CD4-positive, alpha-beta T cell treated with Interleukin-2 at 100 ng/mL for 4 hours (primary cell): ENCODE measurements at places on chromosomes 11 and 22.
A peak's percentile ranks its signal among the peaks of the same experiment; 100 is the strongest.

- DNase-seq, result no peak
Measured at GRCh38 chr11:126197277-126197939, 14.0 kb downstream of the RPUSD4 start.

DNA sequence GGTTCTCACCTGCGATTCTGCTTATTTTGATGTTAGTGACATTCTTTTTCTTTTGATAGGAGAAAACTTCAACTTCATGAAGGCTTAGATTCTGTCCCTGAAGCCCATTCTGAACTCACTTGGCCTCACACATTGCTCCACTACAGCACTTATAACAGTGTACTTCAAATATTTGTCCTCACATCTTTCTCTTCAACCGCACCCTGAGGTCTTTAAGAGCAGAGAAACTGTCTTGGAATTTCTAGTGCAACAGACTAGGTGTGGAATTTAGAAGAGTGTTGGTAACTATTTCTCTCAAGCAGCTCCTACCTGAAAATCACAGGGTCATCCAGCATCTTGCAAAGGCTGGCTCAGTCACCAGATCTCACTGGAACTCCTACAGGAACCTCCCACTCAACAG is 7.8 kb downstream of the MRGPRX3 start:
- DNase-seq, result no peak

DNA sequence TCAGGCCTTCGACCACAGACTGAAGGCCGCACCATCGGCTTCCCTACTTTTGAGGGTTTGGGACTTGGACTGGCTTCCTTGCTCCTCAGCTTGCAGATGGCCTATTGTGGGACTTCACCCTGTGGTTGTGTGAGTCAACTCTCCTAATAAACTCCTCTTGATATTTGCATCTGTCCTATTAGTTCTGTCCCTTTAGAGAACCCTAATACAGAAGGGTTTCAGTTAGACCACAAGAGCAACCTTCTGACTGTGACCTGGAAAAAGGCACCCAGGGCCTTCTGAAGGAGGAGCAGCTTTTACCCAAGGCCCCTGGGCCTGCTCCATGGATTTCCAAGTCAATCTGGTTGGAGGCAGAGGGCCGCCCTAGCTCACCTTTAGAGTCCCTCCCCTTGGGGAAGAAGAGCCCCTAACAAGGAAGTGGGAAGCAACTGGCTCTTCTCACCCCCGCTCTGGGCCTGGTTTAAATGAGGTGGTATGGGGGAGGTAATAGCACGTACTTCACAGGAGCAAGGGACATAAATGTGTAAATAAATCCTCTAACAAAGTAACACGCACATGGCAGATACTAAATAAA is 11.2 kb upstream of the CHST1 start:
- DNase-seq, result no peak

GRCh38 chr22:48748860-48749554 is 1078.7 kb downstream of the BRD1 start:
- DNase-seq, result no peak

DNA sequence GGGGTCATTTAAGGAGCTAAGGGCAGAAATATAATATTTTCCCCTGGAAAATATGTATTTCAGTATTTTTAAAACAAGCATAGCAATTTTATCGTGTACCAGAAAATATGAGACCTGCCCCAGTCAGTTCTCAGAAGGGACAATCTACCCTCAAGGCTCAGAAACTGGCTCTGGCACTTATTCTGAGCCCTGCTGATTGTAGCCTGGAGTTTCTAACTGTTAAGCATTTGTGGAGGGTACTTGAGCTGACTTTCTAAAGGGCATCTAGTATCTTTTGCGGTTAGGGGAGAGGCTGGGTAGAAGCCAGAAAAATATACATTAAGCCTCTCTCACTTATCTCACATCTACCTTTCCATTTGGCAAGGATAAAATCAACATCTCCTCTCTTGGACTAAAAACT is 71.3 kb upstream of the FSHB start:
- no peak for DNase-seq

DNA sequence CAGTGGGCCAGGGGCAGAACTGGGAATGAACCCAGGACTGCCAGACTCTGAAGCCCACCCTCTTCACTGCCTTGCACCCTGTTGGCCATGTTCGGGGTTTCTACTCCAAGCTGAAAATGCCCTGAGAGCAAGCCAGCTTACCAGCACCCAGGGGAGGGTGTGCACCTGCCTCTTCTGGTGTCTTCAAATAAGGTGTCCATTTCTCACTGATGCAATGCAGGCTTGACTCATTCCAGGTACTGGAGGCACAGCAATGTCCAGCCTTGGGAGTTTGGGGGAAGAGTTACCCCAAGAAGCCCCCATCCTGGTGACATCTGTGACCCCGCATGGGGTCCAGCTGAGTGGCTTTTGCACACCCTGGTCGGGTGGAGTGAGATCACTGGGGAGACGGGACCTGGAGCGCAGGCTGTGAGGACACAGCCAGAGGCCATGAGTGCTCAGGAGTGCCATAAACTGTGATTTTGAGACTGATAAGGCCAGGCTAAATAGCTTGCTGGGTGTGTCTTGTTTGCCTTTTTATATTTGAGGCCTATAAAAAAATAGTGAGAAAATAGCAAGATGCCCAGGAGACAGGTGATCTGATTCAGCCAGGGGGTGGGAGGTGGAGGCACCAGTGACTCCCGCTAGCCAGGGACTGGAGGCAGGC is 4.6 kb upstream of the CERK start:
- DNase-seq, result no peak

GRCh38 chr22:41620589-41621098 is at the start of gene DESI1:
Gene DESI1 (minus strand): TSS chr22:41621043. CDS start chr22:41620839, 204 bp downstream.
- DNase-seq, result no peak

DNA sequence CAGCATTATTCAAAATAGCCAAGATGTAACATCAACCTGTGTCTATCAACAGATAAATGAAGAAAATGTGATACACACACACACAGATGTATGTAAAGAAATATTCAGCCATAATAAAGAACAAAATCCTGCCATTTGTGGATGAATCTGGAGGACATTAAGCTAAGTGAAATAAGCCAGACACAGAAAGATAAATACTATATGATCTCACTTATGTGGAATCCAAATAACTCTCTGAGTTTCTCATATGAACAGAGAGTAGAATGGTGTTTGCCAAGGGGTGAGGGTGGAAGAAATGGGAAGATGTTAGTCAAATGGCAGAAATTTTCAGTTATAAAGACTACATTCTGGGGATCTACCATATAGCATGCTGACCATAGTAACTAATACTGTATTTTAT is 224.2 kb downstream of the GUCY1A2 start:
- DNase-seq, result no peak

DNA sequence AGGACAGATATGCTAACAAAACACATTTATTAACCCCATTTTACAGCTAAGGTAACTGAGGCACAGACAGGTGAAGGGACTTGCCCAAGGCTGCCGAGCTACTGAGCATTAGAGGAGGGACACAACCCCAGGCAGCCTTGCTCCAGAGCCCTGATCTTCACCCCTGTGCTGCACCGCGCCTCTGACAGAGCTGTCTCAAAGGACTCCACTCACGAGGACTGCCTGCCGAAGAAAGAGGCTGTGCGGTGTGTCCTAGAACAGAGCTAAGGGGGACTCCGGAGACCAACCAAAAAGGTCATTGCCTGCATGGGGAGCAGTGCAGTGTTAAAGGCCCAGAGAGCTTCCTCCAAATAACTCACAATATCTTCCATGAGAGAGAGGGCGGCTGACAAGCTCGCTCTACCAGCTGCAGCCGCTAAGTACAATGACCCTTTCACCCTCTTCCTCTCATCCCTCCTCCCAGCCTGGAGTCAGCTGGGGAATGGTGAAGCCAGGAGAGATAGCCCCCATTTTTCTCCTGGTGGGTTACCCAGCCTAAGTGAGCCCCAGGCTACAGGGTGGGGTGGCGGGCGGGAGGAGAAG is 119.2 kb downstream of the DSCAML1 start:
- no peak for DNase-seq

GRCh38 chr22:37626144-37626543 is 13.3 kb upstream of the SH3BP1 start:
- no peak for DNase-seq

GRCh38 chr11:111632516-111633220 is 30.4 kb downstream of the SIK2 start:
- no peak for DNase-seq

GRCh38 chr11:73376803-73377629 is 817 bp downstream of the RELT start:
- DNase-seq, result peak; percentile 69

- no peak for DNase-seq
Measured at GRCh38 chr22:23137468-23137867, 4.3 kb downstream of the RSPH14 start.

DNA sequence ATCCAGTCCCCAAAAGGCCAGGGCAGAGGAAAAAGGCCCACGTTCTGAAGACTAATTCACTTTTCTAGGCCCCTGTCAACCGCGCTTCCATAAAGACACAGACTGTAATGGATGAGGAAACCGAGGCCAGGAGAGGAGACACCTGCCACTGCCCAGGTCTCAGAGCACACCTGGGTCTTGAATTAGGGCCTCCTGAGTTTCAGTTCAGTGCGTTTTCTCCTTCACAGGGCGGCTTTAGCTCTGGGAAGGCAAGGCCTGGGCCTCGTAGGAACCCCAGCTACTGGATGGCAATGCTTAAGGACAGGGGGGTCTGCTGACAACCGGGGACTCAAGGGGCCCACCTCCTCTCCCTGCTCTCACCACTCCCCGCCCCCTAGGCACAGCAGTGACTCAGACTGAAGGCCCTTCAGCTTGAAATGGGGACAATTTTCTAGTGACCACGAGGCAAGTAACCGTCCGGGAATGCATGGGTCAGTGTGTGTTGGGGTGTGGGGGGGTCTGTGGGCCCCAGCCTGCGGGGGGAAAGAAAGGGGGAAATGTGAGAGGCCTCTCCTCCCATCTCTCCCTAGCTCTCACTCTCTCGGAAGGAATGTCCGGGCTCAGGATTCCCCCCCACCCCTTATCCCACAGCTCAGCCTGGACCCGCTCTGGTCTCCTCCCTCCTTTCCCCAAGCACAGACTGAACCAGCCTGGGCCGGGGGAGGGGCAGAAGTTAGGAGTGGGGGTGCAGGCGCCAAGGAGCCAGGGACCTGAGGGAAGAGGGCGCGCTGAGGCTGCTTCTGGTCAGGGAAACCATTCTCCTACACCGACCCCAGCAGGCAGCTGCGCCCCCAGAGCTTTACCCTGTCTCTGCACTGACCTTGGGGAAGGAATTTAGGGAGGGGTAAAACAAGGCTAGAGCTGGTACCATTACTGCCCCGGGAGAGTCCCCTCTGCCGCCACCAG is 17.2 kb downstream of the CREB3L1 start:
- DNase-seq, result no peak

DNA sequence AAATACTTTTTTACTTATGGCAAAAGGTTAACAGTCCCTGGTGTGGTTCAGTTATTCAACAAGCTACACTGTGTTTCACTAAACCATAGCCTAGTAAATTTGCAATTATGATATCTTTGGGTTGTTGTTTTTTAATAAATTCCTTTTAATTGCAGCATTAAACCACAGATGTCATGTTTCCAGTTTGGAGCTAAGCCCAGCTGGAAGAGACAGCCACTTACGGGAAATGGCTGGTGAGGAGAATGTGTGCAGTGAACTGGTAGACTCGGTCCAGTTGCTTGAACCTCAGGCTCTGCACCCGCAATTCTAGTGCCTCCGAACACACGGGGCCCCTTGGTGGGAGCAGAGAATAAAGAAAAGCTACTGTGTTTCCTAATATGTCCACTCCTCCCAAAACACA is 70.8 kb downstream of the WNT11 start:
- DNase-seq, result no peak

DNA sequence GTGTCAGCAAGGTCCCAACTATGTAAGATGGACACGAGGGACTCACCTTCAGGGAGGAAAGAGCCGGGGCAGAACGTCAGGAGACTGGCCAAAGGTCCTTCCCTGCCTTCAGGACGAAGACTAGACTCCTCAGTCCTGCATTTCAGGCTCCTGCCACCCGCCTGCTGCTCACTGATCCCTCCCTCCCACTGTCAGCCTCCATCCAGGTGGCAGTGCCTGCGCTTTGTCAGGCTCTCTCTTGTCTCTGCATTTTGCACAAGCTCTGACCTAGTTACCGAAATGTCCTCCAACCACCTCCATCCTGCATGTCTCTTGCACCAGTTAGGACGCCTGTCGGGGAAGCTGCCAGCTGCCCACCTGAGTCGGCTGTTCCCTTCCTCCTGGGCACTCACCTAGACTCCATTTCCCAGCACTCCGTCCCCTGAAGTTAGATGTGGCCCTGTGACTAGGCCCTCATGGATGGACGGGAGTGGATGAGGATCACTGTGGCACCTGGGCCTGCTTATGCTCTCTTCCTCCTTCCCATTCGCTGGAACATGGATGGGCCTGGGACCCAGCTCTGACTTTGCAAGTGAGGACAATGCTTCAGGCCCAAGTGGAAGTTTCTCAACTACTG is 8.0 kb downstream of the B3GNT6 start:
- DNase-seq, result no peak

DNA sequence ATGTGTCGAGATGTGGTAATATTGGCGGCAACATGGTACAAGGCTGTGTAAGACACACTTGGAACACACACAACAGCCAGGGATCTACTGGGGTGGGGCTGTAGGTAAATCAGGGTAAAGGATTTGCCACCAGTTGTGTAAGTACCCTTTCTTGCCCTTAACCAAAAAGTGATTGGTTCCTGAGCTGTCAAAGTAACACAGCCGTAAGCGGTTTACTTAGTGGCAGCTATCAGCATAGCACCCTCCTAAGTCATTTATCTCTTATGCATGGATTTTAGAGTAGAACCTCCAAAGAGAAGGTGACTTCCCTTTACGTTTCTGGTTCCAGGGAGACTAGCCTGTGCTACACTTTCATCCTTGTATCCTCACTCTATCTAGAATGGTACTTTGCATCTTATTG is 57.2 kb downstream of the SPECC1L start:
- no peak for DNase-seq

DNA sequence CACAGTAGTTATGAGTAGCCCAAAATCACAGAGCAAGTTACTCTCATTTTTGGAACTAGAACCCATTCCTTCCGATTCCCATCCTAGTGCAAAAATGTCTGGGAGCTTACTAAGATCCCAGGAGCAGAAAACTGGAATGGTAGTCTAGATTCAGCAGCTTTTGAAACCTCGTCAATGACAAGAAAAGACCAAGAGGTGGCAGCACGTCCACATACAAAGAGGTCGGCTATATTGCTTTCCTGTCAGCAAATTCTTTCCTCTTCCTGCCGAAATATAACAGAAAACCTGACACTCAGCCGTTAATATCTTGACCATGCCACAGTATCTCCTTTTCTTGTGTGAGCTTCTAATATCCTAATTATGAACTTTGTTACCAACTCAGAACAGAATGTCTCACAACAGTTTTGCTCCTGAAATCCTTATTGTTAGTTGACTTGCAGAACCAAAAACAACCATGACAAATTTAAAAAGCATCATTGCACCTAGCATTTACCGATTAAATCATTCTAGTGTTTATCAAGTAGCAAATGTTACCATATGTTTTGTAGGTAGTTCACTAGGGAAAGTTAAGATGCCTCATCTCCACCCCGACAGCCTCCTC is 92.8 kb upstream of the OR9G4 start:
- no peak for DNase-seq

DNA sequence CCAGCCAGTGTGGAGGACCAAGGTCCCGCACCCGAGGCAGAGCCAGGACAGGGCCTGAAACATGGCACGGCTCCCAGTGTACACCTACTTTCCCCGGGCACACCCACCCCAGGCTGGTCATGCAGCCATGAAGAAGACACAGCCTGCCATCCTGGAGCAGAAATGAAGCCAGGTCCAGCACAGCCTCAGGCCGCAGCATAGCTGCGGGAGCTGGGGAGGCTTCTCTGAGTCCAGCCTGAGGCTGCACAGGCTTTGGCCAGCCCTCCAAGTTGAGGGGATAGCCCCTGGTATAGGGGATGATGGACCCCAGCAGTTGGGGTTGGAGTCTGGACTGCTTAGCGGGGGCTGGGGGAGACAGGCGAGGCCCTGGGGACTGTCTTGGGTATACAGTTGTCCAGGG is 2.9 kb upstream of the HDAC10 start:
- DNase-seq, result no peak

GRCh38 chr11:120271672-120272071 is 31.7 kb downstream of the POU2F3 start:
- no peak for DNase-seq
